T-helper 17 cell (primary cell): ENCODE measurements at places on chromosomes 11 and 22.

DNA sequence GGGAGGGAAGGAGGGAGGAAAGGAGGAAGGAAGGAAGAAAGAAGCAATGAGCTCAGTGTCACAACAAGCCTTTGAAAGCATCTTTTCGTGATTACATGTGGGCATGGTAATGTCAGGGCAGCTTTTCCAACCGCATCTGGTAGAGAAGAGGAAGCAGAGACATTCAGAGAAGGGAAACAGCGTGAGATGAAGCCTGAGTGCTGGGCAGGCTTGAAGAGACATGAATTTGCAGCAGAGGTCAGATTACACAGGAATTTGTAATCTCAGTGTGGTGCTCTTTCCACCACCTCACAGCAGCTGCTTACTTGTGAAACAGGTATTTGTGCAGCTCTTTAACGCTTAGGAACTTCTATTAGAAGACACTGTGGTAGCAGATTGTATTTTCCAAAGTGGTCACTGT, 289.5 kb upstream of the C11orf87 start:
- no peak for DNase-seq

- no peak for DNase-seq
Observed at GRCh38 chr11:75350743-75351540, 519 bp downstream of the ARRB1 start.

GRCh38 chr11:12769834-12770345, 95.7 kb downstream of the TEAD1 start:
- no peak for DNase-seq

DNA sequence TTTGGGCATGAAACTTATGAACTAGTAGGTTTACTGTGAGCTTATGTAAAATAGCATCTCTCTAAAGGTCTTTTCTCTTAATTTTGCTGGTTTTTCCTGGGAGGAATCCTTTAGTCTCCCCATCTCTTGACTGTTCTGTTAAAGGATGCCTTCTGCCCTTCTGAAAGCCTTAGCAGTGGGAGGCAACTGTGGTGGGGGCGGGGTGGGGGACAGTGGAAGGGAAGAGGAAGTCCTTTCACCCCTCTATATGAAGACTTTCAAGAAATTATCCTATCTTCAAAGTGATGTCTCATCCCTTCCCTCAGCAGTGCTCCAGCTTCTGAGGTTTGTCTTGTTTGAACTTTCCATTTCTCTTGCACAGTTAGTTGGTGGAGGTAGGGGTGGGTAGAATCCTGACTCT, 73.1 kb downstream of the ELP4 start:
- DNase-seq = no peak

DNA sequence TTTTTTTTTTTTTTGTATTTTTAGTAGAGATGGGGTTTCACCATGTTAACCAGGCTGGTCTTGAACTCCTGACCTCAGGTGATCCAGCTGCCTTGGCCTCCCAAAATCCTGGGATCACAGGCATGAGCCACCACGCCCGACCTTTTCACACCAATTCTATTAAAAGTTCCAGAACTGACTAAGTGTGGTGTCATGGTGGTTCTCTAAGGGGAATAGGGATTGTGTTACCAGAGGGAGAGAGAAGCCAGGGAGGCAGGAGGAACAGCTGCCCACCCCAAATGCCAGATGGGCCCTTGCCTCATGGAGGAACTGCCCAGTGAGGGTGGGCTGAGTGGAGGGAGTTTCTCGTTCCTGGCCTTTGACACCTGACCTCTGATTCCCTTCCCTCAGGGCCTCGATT, 5.9 kb downstream of the RPS6KA4 start:
- DNase-seq = no peak

DNA sequence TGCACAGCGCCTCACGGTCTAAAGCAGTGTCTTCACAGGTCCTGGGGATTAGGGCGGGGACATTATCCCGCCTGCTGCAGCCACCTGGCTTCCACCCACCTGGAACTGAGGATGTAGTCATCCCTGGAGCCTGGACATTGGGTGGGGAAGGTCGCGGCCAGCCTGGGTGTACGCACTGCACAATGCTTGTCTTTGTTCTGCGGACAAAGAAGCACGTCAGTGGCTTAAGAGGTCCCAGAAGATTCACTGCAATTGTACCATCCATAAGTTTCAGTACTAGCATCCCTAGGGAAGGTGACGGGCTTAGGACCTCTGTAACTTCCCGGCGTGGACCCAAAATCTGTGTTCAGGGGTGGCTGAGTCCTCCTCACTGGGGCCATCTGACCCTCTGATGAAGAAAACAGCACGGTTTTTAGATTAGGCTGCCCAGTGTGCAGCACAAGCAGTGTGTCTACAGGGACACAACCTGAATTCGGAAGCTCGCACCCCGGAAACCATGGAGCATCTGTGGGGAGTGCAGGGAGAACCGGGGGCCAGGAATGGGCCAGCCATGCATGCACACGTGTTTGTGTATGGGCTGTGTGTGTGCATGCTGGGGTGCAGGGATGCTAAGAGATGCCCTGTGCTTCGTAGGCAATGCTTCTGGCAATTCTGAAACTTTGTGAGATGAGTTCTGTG, 342.6 kb upstream of the B3GAT1 start:
- no peak for DNase-seq

GRCh38 chr11:132844956-132845696, 687.2 kb downstream of the OPCML start:
- no peak for DNase-seq

- no peak for DNase-seq
Observed at GRCh38 chr11:126318574-126319373, 14.9 kb downstream of the DCPS start.

DNA sequence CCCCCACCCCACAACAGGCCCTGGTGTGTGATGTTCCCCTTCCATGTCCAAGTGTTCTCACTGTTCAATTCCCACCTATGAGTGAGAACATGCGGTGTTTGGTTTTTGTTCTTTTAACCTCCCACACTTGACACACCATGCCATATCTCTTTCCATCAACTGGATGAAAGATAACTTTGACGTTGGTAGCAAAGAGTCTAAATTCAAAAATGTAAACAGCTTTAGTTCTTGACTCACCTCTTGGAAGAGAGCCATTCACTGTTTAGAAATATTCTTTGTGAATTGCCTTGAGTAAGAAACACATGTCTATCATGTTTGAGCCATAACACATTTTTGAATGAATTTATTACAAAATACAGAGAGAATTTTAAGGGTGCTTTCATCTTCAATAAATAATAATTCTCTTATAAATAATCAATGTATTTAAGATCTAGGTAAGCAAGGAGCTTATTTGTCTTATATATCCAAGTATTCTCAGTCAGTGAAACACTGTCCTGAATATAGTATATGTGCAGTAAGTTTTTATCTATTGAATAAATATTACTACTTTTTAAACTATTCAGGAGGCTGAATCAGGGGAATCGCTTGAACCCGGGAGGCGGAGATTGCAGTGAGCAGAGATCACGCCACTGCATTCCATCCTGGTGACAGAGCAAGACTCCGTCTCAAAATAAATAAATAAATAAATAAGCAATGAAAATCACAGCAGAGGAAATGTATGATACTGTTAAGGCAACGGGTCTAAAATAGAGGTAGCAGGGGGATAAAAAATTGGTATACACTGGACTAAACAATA, 6.7 kb downstream of the CARD18 start:
- DNase-seq = no peak

DNA sequence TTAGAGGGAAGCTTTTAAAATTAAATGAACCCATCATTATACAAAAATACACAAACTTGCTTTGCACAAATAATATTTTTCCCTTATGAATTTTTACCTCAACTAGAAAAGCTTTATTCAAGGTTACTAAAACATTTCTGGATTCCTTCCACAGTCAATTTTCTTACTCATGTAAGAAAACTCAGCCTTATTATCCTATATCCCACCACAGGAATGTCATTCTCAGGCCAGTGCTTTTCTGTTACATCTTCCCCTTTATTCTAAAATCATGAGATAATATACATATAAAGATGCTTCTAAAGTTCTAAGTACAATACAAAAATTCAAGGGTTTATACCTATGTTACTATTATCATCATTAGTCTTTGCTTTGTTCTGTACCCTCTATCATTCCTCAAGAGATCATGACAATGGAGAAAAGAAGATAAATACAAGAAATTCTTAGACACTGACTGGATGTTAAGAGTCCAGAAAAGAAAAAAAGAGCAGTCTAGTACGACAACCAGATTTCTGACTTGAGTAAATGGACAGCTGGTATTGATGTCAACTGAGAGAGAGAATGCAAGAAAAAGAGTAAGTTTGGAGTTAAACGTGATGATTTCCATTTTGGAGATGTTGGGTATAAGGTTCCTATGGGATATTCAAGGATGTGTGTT, 60.3 kb downstream of the MTMR2 start:
- no peak for DNase-seq

GRCh38 chr11:62501432-62501891, 45.1 kb downstream of the AHNAK start:
- no peak for DNase-seq

GRCh38 chr11:20599221-20600019, at the start of gene SLC6A5:
Gene SLC6A5 (plus strand): TSS chr11:20599608. CDS start chr11:20599673, 65 bp downstream.
- DNase-seq = no peak

DNA sequence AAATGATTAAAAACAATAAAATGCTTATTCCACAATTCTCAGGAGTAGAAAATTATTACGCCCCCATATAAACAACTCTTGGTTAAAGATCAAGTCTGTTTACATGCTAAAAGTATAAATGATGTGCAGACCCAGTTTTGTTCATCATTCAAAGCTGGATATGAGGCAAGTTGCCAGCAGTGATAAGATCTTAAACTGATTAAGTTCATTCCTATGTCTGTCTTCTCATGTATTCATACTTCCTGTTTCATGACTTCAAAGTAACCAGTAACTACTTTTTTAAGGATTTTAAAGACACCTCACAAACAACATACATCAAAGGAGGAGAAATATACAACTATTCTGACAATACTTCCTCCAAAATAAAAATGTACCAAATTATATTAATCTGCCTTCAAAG, 55.0 kb upstream of the ARHGAP32 start:
- DNase-seq = no peak

GRCh38 chr11:44779736-44780520, 53.2 kb downstream of the TSPAN18 start:
- DNase-seq = no peak

GRCh38 chr11:73194593-73194992, 23.5 kb upstream of the P2RY2 start:
- no peak for DNase-seq

DNA sequence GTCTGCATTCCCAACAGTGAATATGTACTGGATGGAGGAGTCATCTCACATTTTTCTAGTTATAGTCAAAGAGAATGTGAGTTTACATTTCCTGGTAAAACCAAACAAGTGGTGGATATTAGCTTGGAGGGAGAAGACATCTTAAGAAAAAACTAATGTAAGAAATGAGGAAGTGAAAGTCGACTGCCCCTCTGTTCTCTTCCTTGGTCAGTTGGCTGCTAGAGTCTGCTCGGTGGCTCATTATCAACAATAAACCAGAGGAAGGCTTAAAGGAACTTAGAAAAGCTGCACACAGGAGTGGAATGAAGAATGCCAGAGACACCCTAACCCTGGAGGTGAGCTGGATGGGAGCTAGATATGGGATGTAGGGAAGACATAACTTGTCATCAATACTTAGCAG, 5.8 kb downstream of the SLC22A9 start:
- no peak for DNase-seq

DNA sequence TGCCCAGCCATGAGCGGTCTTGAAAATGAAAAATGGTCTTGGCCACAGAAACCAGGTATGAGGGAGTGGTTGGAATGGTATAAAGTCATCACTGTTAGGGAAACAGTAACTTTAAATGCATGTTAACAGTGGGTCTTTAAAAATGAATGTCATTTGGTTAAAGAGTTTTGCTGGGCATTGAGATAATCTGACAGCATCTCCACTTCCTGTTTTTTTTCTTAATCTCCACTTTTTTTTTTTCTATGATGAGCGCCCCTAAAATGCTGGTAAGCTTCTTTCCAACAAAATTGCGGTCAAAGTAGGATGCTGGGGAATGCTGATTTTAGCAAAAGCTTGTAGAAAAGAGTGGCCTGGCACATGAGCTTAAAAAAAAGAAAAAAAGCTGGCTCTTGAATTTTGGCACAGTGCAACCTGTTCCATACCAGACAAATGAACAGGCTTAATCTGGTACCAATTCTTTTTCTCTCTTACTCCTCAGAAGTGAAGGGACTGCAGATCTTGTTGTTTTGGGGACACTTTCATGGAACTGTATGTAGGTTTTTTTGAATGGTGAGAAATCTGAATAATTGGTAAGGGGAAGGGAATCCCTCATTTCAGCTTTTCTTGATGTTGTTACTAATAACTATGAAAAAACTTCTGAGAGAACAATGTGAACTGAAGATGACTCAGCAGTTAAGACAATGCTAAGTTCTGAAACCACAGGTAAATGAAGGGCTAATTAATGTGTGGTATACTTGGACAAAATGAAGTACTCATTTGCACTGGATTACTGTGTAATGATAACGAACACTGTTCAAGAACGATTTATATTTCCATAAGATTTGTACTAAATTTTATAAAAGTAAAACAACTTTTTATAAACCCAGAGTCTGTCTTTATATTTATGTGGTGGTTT, 3.1 kb upstream of the ARHGEF12 start:
- DNase-seq = no peak

- DNase-seq = no peak
Observed at GRCh38 chr11:126819194-126819593, 181.4 kb downstream of the KIRREL3 start.

- no peak for DNase-seq
Observed at GRCh38 chr22:23180893-23181720, 798 bp downstream of the BCR start.

DNA sequence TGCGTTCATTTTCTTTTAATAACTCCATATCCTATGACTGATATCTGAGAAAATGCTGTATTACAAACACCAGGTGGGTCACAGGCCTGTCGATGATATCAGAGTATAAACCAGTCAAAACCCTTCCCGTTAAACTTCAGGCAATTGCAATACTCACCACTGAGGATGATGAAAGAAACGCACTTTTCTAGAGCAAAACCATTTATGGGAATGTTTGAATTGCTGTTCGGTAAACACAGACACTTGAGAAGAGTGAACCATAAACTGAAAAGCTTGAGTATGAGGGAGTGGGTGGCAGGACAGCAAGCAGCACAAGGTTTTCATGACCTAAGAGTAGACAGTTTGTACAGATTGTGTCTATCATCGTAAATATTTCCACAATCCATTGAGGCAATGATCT, 139.8 kb upstream of the CEP126 start:
- no peak for DNase-seq

DNA sequence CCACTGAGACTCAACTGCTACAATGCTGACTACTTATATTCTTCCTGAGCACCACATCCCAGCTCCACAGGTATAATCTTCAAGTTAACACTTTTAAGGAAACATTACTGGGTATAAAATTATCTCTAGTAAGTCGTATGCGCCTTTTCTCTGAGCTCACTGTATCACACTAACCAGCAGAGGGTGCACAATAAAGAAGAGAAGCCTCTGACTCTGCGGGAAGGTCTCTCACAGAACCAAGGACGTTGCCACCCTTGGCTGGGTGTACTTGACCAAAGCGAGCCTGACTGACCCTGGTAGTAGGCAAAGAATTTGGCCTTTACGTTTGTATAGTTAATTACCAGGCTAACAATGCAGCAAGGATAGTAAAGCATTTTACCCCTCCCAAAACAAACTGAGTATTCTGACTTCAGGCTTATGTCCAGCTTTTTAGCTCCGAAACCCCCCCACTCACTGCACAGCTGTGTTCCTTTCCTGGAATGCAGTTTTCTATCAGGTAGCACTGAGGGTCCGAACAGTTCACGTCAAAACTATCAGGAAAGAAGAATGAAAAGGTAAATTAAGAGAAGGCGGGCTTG, at the start of gene BTBD18:
Gene BTBD18 (minus strand): TSS at position 144 of the 578 bp plus-strand sequence. CDS start 631 bp downstream, outside the sequence.
- DNase-seq = no peak

- no peak for DNase-seq
Observed at GRCh38 chr11:68454767-68455166, 5.8 kb upstream of the PPP6R3 start.

- no peak for DNase-seq
Observed at GRCh38 chr11:77589181-77589520, 602 bp upstream of the AQP11 start.

- DNase-seq = no peak
Observed at GRCh38 chr22:34702279-34702678, 363.7 kb upstream of the ISX start.
